ENCODE measurements at places on chromosomes 3 and 15.

- no peak for DNase-seq
Observed at GRCh38 chr15:59436774-59437141, 1.2 kb upstream of the FAM81A start.

DNA sequence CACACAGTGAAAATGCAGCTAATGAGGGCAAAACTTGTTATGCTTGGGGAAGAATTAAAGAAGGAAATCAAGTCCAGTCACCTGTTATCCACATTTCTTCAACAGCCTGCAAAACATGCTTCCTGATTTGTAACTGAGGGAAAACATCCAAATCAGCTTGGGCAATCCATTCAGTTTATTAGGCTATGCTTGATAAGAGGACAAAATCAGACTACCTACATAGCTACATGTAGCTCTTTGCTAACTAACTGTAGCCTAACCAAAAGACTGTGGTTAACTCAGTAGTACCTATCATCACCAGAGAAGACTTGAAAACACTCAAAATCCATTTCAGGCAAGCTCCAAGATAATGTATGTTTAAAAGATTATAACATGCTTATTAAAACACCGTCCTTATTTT, 436.4 kb downstream of the SHQ1 start:
- no peak for DNase-seq

- DNase-seq = no peak
Observed at GRCh38 chr15:70025413-70026296, 72.1 kb downstream of the TLE3 start.

DNA sequence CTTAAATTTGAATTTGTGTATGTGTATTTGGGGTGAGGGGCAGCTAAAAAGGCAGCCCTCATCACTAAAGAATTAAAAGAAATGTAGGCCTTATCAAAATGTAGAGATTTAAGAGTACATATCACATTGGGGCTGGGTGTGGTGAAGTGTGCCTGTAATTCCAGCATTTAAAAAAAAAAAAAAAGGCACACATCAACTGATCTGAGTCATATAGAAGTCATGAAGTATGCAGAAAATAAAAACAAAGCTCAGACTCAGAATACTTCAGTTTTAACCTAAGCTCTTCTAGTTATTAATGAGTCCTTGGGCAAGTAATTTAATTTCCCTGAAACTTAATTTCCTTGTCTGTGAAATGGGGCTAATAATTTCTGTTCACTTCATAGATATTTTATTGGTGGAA, 31.6 kb downstream of the SLC24A1 start:
- DNase-seq = no peak
